Amniotic epithelial cell (primary cell): ENCODE measurements at places on chromosomes 3 and 15.

GRCh38 chr3:126316031-126316461, 41.2 kb downstream of the KLF15 start:
- DNase-seq: no peak

DNA sequence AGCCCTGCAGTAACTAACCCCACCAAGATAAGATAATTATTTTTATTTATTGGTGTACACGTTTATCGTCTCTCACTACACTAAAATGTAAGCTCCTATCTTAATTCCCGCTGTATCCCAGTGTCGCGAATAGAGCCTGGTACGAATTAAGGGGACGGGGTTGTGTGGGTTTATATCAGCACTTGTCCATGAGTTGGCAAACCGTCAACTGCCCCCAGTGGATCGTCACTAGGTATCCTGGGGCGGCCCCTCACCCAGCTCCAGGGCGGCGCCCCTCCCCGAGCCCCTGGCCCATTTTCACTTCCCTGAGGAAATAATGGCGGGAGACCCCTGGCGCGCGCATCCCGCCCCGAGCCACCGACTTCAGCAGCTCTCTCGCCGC, 465 bp downstream of the RUVBL1 start:
- DNase-seq: no peak

DNA sequence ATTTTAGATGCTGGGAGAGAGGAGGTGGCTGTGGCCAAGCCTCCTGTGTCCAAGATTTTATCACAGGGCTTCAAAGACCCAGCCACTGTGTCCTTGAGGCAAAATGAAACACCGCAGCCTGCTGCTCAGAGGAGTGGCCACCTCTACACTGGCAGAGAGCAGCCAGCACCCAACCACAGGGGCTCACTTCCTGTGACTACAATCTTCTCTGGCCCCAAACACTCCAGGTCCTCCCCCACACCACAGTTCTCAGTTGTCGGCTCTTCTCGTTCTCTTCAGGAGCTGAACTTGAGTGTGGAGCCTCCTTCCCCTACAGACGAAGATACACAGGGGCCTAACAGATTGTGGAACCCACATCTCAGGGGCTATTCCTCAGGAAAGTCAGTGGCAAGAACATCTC, 45.6 kb downstream of the CDAN1 start:
- no peak for DNase-seq

DNA sequence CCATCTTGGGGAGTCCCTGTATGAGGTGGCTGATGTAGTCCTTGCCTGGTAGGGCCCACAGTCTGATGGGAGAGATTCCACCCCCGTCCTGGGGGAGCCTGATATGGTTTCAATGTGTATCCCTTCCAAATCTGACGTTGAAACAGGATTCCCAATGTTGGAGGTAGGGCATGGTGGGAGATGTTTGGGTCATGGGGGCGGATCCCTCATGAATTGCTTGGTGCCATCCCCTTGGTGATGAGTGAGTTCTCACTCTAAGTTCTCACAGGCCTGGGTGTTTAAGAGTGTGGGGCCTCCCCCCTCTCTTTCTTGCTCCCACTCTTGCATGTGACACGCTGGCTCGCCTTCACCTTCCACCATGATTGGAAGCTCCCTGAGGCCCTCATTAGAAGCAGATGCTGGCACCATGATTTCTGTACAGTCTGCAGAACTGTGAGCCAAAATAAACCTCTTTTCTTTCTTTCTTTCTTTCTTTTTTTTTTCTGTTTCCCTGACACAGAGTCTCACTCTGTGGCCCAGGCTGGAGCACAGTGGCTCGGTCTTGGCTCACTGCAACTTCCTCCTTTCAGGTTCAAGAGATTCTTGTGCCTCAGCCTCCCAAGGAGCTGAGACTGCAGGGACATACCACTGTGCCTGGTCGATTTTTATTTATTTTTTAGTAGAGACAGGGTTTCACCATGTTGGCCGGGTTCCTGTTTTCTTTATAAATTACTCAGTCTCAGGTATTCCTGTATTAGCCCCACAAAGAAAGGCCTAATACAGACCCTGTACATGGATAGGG, 28.6 kb downstream of the ITGA11 start:
- no peak for DNase-seq

DNA sequence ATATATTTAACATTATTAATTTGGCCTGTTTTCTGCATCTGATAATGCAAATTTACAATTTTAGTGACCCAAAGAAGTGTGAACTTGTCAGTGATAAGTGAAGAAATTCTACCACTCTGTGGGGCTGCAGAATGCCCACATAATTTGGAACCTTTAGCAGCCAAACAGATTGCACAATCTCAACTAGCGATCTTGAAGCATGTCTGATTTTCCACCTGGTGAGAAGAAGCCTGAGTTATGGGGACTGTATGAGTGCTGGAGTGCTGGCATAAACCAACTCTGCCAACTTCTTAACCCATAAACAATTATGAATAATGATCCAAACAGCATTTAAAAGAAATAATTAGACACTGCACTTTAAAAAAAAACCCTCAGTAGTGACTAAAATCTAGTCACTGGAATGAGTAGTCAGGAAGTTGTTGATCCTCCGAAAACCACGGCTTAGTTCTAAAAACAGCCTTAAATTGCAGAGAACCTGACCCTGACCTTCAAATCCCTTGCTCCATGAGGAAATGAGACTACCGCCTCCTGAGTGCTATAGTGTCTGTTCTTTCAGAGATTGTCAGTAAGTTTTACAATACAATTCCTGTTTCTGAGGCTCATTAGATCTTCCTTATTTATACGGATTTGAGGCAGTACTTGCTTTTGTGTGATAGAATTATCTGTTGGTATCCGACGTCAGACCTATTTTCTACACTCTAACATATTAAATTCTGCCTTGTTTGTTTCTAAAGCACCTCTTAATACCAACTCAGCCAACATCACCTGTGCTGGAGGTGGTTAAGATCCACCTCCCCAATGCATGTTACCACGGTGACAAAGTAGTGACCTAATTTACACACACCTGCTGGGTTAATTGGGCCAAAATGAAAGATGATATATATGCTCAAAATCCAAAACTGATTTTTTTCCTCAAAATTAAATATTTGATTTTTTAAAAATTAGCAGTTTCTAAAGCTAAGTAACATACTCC, 267.7 kb downstream of the ZBTB20 start:
- peak; percentile 83 for DNase-seq

GRCh38 chr15:24878153-24878552, 76.6 kb upstream of the SNRPN start:
- DNase-seq: peak; percentile 52
